Activated CD8-positive, alpha-beta memory T cell treated with anti-CD3 and anti-CD28 coated beads, Interleukin-2, amount 10 ng/mL, durations not matched to agents 7 days and 5 days (primary cell): ENCODE measurements at places on chromosomes 12 and 14.

DNA sequence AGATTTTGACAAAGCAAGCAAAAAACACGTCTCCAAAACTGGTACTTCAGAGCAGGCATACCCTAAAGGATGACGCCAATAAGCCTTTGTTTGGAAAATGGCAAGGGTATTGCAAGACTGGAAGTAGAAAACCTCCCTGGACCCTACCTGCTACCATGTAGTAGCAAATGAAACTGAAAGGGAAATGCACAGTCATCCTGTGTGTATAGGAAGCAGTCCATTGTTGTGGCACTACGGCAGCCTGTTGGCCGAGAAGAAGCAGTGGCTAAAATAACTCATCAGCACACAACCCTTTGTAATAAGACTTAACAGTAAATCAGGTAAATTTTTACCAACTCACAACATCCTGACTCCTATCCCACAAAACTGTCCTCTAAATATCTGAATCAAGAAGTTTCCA, 386.4 kb downstream of the RGS6 start:
- H3K36me3 ChIP-seq = peaks cover 6% of the 10 kb centered on the region
- peak overlapping the region; percentile 27 for H3K4me3 ChIP-seq
- peaks cover 35% of the 10 kb centered on the region for H3K27me3 ChIP-seq
- H3K4me1 ChIP-seq = peaks cover 9% of the 10 kb centered on the region

DNA sequence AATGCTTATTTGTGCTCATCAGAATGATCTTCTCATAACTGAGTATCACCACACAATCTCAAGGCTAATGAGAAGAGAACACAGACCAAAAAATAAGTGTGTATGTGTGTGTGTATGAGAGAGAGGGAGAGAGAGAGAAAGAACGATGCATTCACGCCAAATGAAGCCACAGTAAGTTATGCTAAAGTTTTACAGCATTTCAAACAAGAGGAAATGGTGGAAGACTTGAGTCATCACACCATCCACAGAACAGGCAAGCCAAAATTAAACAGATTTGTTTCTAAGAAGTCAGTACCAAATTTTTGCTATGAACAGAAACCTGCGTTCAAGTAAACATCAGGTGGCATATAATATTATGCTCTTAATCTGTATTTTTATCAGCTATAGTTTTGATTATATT, 141.2 kb downstream of the MED13L start:
- DNase-seq = peak; percentile 43
- H3K27ac ChIP-seq = peak overlapping the region; percentile 98
- no peaks in the 10 kb centered on the region for H3K27me3 ChIP-seq
- peak overlapping the region; percentile 59 for H3K4me3 ChIP-seq

- H3K4me3 ChIP-seq = no peak overlapping the region
- peaks cover 3% of the 10 kb centered on the region for H3K36me3 ChIP-seq
- DNase-seq = no peak
- H3K27me3 ChIP-seq = no peaks in the 10 kb centered on the region
- H3K27ac ChIP-seq = no peak overlapping the region
Measured at GRCh38 chr14:68349900-68350629, 442.8 kb downstream of the ZFP36L1 start.

- H3K27me3 ChIP-seq = peaks cover 45% of the 10 kb centered on the region
- H3K36me3 ChIP-seq = no peaks in the 10 kb centered on the region
- peaks cover 9% of the 10 kb centered on the region for H3K4me1 ChIP-seq
- DNase-seq = no peak
Measured at GRCh38 chr12:52005903-52006703, 643 bp upstream of the TAMALIN start.
